ENCODE measurements at places on chromosomes 13 and 19.

DNA sequence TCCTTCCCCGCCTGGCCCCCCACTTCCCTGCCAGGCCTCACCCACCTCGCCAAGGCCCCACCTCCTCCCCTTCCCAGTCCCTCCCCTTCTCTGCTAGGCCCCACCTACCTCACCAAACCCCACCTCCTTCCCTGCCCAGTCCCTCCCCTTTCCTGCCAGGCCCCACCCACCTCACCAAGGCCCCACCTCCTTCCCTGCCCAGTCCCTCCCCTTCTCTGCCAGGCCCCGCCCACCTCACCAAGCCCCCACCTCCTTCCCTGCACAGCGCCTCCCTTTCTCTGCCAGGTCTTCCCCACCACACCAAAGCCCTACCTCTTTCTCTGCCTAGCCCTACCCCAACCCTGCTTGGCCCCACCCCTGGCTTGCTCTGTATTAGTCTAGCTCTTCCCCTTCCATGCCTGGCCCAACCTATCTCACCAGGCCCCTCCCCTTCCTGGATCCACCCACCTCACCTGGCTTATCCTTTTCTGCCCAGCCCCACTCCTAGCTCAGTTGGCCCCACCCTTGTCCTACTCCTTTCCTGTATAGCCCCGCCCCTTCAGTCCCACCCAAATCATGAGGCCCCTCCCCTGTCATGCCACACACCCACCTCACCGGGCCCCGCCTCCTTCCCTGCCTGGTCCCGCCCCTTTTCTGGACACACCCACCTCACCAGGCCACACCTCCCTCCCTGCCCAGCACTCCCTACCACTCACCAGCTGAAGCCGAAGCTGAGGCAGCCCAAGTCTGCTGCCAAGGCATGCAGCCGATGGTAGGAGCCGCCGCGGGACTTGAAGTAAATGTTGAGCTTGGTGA is 16.2 kb downstream of the CERS1 start:
- DNase-seq: no peak

- no peak for DNase-seq
Measured at GRCh38 chr19:41774515-41774980, 19.2 kb downstream of the CEACAM6 start.

DNA sequence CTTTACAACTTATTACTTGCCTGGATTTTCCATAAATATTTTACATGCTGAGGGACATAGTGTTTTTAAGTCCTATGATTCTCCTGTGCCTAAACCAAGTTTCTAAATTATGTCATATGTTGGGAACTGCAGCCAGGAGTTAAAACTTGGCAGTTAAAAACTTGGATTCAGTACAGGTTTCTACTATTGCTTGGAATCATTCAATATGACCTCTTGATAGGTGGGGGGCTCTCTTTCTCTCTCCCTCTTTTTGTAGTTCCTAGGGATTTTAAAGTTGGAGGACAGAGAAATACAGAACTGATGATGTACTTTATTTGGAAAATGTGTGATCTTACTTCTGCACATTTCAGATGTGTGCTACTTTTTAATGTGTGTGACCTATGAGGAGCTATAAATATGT is 4.7 kb downstream of the CSNK1A1L start:
- DNase-seq: no peak

GRCh38 chr13:72463561-72463960 is 263.9 kb downstream of the MZT1 start:
- no peak for DNase-seq

- no peak for DNase-seq
Measured at GRCh38 chr19:2060884-2061494, 9.9 kb upstream of the MKNK2 start.

GRCh38 chr19:29086182-29086581 is 126.8 kb downstream of the UQCRFS1 start:
- DNase-seq: no peak

- DNase-seq: no peak
Measured at GRCh38 chr19:51710163-51710562, 13.6 kb downstream of the HAS1 start.

- no peak for DNase-seq
Measured at GRCh38 chr13:95256091-95256490, 45.2 kb downstream of the ABCC4 start.

DNA sequence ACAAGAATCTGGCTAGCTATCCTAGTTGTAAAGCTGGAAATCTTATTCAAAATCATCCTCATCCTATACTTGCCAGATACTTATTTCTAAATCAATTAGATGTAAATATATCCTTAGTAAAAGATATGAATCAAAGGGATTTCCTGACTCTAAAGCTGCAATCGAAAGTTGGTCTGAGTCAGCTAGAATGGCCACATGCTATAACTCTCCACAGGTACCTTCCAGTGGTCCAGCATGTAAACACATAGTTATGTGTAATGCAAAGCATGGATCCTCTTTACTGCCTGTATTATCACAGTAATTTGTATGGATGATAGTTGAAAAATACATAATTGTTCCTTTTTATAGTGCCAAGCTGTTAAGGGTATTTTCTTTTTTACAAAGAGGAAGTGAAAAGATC is 27.4 kb downstream of the SLITRK6 start:
- no peak for DNase-seq

GRCh38 chr19:55255618-55256423 is 3.0 kb downstream of the PPP6R1 start:
- DNase-seq: no peak

DNA sequence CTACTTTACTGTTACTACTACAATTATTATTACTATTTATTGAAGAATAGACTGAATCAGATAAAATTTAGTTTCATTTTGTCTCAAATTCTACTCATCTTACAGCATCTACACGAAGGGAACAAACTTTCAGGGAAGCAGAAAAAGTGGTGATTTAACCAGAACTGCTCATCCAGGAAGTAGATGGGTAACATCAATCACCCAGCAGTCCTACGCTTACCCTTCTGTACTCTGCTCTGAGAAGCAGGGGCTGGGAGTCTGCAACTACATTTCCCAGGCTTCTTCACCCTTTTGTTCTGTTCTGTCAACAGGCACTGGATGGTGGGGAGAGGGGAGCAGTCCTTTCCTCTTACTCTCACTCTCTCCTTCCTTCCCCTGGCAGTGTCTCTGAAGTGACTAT is 31.4 kb upstream of the GGACT start:
- DNase-seq: no peak

- no peak for DNase-seq
Measured at GRCh38 chr13:59346999-59347723, 816.6 kb downstream of the DIAPH3 start.

DNA sequence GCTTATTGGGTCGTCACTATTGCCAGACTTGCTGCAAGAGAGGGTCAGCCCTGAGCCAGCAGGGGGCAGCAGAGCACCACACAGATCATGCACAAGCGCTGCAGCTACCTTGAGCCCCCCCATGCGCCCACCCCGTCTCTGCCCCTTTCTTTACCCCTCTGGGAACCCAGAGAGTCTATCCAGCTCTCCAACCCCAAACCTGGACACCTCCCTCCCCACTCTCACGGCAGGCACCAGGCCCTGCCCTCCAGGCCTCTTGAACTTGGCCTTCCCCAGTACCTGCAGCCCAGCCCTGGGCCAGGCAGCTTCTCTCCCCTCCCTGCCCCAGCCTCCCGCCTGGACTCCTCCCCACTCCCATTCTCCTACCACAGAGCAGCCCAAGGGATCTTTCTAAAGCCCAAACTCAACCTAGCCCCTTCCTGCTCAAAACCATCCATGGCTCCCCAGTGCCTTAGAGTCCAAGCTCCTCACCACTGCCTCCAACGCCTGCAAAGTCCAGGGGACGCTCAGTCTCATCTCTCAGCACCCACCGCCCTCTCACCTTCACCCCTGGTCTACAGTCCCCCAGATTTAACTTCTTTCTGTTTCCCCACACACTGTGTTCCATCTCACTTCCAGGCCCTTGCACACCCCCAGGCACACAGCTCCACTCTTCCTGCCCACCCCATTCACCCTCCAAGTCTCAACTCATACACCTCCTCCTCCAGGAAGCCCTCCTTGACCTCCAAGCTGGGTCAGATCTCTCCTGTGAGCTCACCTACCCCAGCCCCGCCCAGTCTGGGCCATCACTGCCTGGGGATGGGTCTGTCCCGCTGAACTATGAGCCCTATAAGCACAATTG is 9.4 kb upstream of the CEACAM16 start:
- DNase-seq: peak; percentile 14

GRCh38 chr19:4224470-4224869 is 4.9 kb upstream of the EBI3 start:
- no peak for DNase-seq

- DNase-seq: no peak
Measured at GRCh38 chr19:56834564-56835375, 5.8 kb downstream of the PEG3 start.
